ENCODE measurements at places on chromosomes 16 and 17.

GRCh38 chr17:73733517-73733916 lies 89.3 kb upstream of the SDK2 start:
- DNase-seq: no peak

- DNase-seq: no peak
These were observed 195.4 kb downstream of the C16orf95 start for GRCh38 chr16:87121816-87122215.

DNA sequence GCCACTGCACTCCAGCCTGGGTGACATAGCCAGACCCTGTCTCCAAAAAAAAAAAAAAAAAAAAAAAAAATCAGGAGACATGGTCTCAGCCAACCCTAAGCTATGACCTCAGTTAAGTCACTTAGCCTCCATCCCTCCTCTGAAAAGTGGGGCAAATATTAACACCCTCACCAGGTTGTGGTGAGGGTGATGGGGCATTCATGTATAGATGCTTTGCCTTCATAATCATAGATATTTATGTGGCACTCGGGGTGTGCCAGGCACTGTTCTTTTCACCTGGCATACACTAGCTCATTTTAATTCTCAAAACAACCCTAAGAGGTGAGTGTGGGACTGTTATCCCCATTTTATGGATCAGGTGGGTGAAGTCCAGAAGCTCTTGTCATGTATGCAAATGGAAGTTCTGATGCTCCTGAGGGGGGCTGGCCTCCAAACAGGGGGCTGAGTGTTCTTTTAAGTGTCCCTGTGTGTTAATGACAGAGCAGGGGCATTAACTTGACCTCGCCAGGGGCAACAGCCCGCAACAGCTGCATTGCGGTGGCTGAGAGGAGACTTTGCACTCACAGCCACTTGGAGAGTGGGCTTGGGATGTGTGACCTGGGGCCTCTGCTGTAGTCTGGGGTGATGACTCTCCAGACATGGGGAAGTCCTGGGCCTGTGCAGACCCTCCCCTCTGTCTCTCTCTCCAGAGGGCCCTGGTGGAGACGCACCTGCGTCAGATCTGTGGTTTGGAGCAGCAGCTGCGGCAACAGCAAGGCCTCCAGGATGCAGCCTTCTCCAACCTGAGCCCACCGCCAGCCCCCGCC lies 4.1 kb downstream of the TBKBP1 start:
- no peak for DNase-seq

DNA sequence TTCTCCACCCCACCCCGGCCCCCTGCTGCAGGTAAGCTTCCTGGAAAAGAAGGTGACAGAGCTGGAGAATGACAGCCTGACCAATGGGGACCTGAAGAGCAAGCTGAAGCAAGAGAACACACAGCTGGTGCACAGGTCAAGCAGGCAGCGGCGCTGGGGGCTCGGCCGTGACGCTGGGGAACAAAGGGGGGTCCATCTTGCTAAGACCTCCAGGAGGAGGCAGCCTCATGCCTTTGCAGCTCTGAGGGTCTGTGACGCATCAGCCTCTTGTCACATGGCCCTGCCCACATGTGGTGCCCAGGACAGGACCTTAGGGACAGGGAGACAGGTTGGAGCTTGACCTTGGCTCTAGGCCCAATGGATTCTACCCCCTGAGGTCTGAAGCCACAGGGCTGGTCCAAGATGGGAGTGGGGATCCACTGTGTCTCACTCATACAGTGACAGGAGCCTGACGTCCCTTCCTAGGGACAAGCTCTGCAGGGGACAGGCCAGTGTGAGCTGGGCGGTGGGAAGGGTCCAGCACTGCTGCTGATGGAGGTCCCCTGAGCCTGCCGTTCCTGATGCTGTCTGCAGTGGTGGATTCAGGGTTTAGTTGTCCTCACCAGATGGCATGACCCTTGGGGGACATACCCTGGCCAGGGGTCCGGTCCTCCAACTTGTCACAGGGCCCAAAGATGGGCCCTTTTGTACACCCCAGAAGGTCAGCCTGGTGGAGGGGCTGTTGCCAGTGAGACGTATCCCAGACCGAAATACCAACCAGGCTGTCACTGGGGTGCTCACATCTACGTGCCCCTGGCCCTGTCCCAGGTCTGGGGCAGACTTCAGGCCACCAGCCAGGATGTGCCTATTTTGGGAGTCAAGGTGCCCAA lies 132.6 kb downstream of the RAB11FIP4 start:
- no peak for DNase-seq

DNA sequence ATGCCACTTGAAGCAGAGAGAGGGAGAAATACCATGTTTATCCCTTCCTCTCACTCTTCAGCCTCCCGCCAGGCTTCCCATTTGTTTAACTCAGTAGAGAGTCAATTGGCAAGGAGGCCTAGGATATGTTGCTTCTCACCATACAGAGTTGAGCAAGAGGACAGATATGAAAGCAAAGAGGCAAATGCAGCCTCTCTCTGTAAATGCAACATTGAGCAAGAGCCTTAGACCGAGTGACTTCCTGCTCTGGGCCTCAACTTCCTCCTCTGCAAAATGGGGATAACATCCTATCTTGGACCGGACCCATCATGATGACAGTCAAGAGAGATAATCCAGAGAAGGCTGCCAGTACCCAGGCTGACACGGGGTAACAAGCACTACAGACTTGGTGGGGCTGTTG lies 36.8 kb downstream of the SOCS1 start:
- no peak for DNase-seq

DNA sequence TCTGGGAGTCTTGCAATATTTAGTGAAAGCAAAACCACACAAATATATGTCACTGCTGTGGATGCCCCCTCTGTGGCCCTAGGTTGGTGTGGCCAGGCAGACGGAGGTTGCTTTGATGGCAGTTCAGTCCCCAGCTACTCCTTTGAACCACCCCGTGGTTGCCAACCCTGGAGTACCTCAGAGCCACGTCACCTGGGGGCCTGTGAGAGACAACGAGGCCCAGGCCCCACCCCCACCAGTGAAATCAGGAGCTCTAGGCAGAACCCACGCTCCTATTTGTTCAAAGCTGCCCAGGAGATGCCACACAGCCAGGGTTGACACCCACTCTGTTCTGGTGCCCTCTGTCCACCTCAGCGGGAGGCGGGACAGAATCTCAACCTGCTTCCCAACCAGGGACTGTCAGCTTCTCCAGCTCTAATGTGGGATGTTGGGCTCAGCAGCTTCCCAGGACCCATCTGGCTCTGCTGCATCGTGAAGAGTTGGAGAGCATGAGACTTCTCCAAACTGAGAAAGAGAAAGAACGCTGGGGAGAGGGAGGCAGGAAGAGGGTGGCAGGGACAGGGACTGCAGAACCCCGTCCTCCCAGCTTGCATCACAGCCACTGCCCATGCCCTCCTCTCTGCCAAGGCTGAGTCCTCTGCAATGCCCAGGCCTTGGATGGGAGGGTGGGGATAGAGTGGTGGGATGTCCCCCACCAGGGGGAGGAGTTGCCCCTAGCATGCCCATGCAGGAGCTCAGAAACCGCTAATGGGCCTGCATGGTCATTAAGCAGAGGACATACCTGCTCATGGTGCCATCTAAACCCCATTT lies 81.8 kb downstream of the C16orf78 start:
- no peak for DNase-seq

GRCh38 chr17:37107406-37108083 lies 158.8 kb downstream of the AATF start:
- DNase-seq: no peak

DNA sequence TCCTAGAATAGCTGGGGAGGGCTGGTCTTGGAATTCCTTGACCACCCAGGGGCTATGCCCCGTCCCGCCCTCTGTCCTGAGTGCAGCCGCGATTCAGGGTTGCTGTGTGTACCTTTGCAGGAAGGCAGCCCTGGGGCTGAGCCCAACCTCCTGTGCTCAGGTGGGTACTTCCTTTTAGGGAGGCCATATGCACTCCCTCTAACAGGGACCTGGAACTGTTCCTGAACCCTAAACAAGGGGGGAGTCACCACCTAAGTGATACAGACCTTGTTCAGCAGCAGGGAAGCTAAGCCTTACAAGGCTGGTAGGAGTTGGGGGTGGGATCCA lies 24.6 kb downstream of the LLGL2 start:
- DNase-seq: peak; percentile 89

- DNase-seq: no peak
These were observed 395.1 kb downstream of the SEC14L1 start for GRCh38 chr17:77535892-77536291.

GRCh38 chr17:17635126-17635525 lies 43.6 kb upstream of the PEMT start:
- DNase-seq: no peak

GRCh38 chr17:66522591-66523272 lies 220.3 kb downstream of the PRKCA start:
- no peak for DNase-seq

DNA sequence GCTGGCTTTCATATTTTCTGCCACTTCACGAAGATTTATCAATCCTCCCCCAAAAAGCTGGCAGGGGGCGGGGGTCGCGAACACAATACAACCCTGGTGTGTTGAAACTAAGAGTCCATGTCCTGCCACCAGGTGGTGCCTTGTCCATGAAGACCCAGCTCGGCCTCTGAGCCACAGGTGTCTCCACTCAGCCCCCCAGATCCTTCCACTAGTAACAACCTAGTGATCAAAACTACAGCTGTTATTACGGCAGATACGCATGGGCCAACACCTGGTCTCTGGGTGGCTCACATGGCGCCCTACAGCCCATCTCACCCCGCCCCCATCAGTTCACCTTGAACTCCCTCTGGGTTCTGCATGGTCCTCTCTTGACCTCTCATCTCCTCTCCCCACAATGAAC lies 27.7 kb downstream of the USP7 start:
- DNase-seq: peak; percentile 53

DNA sequence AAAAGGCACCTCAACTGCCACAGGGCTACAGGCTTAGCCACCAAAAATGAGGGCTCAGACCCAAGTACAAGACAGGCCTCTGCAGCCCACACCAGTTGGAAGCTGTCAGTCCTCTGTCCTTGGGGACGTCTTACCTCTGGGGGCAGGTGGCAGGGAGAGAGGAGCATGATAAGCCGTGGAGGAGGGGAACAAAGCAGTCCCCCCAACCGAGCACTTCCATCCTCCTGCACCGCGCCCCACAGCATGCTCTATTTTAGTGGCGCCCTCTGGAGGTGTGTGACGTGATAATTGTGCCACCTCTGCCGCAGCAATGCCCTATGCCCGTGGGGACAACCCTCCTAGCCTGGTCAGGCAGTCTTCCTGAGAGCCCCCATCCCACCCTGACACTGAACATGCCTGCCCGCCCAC lies 13.6 kb downstream of the G6PC3 start:
- peak; percentile 34 for DNase-seq

- peak; percentile 52 for DNase-seq
These were observed 25.4 kb downstream of the CCR7 start for GRCh38 chr17:40539711-40540411.

DNA sequence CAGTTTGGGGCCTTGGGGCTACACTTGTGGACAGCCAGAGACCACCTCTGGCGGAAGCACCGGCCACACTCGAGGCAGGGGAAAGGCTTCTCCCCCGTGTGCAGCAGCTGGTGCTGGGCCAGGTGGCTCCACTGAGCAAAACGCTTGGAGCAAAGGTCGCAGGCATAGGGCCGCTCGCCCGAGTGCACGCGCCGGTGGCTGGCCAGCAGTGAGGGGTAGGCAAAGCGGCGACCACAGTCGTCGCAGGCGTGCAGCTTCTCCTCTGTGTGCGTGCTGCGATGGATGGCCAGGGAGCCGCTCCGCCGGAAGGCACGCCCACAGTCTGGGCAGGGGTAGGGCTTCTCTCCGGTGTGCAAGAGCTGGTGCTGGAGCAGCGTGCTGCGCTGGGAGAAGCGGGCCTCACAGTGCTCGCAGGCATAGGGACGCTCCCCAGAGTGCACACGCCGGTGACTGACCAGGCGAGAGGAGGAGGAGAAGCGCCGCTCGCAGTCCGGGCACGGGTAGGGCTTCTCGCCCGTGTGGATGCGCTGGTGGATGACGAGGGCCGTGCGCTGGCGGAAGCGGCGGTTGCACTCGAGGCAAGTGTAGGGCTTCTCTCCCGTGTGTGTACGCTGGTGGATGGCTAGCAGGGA lies 5.8 kb downstream of the ZNF689 start:
- no peak for DNase-seq

- DNase-seq: peak; percentile 56
These were observed at the start of gene HOXB9 for GRCh38 chr17:48626245-48627117. Gene HOXB9 (minus strand): TSS chr17:48626358. CDS start chr17:48626269, 89 bp downstream.

DNA sequence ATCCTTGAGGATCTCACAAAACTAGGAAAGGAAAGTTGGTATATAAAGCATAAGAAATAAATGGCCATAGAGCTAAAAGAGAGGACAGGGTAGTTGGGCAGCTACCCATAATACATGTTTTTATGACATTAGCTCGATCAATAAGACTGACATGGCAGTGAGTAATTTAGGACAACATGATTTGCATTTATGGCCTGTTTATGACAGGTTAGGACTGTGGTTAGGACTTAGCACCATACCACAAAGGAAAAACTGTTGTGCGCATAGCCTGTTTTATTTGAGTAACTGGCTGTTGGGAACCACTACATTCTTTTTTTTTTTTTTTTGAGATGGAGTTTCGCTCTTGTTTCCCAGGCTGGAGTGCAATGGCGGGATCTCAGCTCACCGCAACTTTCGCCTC lies 18.0 kb upstream of the TRIM37 start:
- DNase-seq: no peak

DNA sequence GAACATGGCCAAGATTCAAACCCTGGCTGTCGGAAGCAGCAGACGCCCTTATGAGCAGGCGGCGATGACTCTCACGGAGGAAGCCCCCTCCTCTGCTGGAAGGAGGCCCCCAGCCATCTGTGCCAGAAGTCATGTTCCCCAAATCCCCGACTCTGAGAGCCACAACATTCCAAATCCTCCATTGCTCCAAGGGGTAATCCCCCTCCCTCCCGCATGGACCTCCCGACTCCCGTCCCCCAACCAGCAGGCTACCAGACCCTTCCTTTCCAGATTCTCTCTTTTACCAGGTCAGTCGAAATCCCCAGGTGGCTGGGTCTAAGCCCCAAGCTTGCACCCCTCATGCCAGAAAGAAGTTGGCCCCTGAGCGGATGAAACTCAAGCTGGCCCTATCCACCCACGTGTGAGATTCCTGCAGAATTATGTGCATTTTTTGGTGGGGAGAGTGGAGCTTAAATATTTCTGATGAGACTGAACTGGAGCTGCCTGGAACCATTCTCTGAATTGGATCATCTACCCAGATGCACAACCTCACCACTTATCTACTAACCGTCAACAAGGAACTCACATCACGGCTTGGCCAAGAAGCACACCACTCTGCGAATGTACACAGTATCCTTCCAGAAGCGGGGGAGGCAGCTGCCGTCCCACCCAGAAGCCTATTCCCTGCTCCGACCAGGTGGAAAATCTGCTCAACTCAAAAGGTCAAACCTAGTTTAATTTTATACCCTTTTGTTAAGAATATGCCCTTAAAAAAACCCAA lies 283.5 kb downstream of the C16orf95 start:
- no peak for DNase-seq

- no peak for DNase-seq
These were observed 171.9 kb downstream of the IRX5 start for GRCh38 chr16:55102531-55102930.

GRCh38 chr17:21228845-21229244 lies 14.9 kb upstream of the TMEM11 start:
- no peak for DNase-seq

DNA sequence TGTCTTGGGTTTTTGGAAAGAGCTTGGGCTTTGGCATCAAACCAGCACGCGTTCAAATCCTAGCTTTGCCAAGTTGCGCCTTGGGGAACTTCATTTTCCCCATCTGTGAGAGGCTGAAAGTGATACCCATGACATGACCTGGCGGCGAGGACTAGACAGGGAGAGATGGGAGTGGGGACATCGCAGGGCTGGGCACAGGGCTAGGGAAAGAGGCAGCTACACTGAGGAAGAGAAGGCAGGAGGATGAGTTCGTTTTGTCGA lies 202.9 kb downstream of the IRF8 start:
- DNase-seq: no peak
